ENCODE measurements at places on chromosomes 3 and 15.

DNA sequence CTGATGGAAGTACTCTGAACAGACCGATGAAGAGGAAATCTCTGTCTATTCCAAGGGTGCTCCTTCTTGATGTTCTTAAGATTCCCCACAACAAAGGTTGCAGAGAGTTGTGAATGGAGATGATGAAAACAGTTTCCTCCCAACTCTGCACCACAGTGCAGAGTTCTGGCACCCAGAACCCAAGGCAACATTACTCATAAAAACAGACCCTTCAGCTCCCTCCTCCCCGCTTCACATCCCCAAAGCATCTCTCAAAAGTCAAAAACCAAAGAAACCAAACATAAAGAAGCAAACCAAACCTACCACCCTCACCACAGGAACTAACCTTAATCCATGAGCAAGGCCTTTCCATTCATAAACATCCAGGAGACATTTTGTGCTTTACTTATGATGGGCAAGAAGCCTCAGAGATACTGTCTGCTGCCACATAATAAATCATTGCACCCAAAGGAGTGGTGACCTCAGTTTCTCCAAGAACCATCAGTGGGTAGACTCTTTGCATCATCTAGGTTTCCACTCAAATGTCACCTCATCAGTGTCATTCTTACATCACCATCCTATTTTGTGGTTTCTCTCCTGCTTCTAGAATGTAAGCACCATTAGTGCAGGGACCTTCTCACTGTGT, 13.2 kb downstream of the PCOLCE2 start:
- DNase-seq, result no peak

- no peak for DNase-seq
These were observed 110.4 kb downstream of the IL12A start for GRCh38 chr3:160098926-160099626.

- DNase-seq, result no peak
These were observed 45.5 kb downstream of the TFG start for GRCh38 chr3:100754563-100755334.

GRCh38 chr15:47963265-47963664, 157.5 kb upstream of the SLC24A5 start:
- no peak for DNase-seq

DNA sequence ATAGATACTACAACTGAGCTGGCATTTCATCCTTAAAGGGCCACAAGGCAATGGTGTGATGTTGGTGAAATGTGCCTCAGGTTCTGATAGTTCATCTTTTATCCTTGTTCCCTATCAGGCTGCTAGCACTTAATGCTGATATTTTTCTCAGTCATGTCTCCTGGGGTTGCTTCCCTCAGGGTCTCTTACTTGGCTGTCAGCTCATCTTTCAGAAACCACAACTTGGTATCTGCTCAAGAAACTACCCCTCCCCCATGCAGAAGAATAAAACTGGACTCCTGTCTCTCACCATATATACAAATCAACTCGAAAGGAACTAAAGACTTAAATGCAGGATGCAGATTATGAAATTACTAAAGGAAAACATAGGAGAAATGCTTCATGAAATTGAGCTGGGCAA, 308.1 kb downstream of the CHST2 start:
- DNase-seq, result no peak

DNA sequence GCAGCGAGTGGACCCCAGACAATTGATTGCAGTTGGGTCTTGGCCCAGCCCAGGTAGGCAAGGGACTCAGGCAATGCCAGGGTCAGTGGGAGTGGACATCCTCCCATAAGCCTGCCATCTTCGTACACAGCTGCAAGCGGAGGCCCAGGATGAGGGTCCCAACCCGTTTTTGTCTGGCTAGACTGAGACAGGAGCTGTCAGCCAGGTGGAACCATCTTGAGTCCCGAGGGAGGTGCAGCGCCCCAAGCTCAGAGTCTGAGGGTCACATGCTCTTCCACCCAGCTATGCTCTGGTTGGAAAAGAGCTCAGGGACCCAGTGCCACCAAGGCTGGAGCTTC, 22.6 kb upstream of the IP6K2 start:
- DNase-seq, result no peak

- DNase-seq, result no peak
These were observed 89.6 kb downstream of the TM4SF4 start for GRCh38 chr3:149564079-149564478.

- DNase-seq, result no peak
These were observed 12.1 kb downstream of the ZDHHC19 start for GRCh38 chr3:196198771-196199753.

DNA sequence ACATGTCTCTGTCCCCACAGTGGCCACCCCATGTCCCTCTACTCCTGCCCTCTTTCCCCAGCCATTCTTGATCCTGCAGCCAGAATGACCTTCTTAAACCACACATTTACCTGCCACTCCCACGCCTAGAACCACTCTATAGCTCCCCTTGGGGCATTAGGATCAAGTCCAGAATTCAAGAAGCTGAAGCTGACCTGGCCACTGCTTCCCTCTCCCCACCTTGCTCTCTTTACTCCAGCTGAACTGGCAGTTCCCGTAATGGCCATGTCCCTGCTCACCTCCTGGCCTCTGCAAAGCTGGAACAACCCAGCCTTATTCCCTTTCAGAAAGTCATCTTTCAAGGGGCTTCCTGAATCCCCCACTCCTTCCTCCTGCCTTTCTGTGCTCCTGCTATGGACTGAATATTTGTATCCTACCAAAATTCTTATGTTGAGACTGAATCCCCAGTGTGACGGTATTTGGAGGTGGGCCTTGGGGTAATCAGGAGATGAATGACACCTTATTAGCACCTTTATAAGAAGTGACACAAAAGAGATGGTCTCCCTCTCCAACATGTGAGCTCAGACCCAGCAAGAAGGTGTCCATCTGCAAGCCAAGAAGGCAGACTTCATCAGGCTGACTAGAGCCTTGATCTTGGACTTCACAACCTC, 3.8 kb downstream of the CSRNP1 start:
- no peak for DNase-seq

DNA sequence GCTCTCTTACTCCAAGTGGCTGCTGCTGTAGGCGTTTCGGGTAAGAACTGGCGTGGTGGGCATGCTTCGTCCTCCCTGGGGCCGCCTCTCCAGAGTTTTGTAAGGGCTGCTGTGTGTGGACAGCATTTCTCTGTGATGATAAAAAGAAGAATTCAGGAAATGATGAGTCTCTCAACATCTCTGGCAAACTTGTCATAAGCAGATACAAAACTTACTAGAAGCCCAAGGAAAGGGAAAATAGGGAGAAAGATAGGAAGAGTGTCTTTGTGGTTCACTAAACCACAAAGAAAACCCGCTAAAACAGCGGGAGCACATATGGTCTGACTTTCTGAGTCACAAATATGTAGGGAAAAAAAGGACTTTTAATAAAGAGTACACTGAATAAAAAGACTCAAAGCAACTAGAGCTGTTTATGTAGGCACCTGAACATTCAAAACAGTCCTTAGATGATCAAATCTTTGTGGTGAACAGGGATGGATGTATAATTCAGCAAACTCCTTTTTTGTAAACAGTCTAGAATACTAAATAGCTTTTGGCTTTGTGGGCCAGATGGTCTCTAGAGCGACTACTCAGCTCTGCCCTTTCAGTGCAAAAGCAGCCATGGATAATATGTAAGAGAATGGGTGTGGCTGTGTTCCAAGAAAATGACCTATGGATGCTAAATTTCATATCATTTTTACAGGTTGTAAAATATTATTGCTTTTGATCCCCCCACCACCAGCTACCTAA, 60.4 kb upstream of the LMOD3 start:
- DNase-seq, result no peak

- DNase-seq, result no peak
These were observed 1010.6 kb downstream of the ROBO2 start for GRCh38 chr3:78050276-78051065.

DNA sequence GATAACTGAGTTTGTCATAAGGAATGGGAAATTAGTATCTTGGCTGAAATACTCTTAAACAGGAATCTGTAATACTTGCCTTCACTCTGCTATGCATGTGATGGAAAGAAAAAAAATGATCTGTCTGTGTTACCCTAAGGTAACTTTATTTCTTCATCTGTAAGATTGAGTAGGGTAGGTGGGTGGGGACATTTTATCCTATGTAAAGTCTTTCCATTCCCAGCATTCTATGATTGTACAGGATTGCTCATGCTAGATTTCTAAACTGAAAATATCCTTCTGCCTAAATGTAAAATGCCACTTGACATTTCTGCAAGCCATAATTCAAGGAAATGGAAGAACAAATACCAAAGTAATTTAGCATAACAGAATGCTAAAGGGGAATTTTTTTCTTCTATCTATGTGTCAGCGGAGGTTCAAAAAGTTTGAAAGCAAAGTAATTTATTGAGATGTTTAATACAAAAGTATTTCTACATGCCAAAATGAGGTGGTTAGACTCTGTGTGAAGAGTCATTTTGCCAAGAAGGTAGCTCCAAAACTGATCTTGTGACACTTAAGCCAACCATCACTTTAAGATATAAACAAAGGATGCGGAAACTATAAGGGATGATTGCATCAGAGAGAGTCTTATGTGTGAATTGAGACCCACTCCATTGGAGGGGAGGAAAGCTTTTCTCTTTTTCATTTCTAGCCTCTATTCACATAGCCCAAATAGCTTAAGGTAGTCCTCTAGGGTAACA, 46.6 kb upstream of the SERPINI2 start:
- no peak for DNase-seq

DNA sequence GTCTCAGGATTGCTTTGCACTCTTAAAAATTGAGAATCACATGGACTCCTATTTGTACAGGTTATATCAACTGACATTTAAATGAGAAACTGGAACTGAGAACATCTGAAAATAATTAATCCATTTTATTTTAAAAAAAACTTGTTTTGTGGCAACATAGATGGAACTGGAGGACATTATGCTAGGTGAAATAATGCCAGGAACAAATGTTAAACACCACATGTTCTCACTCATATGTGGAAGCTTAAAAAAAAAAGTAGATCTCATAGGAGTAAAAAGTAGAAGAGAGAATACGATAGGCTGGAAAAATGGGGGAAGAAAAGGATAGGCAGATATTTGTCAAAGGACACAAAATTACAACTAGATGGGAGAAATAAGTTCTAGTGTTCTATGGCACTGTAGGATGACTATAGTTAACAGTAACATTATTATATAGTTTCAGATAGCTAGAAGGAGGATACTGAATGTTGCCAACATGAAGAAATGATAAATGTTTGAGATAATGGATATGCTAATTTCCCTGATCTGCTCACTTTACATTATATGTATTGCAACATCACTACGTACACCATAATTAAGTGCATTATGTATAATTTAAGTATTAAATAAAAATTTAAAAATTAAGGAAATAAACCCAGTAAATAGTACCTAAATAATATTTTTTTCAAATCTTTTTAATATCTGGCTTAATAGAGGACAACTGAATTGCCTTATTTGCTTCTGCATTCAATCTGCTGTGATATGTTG, 100.5 kb upstream of the TSPAN3 start:
- DNase-seq, result no peak

- DNase-seq, result no peak
These were observed 38.2 kb downstream of the VPS13C start for GRCh38 chr15:62021991-62022600.

GRCh38 chr3:177835917-177836316, 638.6 kb upstream of the TBL1XR1 start:
- no peak for DNase-seq

DNA sequence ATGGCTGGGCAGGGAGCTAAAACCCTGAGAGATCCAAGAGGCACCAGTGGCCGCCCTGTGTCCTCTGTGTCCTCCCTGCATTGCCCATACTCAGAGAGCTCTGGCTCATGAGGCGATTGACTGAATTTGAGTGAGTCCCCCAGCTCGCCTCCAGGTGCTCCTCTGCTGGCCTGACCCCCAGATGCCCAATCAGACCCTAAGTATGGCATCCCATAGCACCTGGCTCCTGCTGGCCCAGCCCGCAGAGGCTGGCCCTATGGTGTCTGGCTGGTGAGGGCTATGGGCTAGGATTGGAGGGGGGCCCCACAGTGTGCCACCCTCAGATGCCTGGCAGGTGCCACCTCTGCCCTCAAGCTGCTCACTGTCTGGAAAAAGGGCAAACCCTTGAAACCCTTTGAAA, 1.6 kb upstream of the TKT start:
- no peak for DNase-seq

DNA sequence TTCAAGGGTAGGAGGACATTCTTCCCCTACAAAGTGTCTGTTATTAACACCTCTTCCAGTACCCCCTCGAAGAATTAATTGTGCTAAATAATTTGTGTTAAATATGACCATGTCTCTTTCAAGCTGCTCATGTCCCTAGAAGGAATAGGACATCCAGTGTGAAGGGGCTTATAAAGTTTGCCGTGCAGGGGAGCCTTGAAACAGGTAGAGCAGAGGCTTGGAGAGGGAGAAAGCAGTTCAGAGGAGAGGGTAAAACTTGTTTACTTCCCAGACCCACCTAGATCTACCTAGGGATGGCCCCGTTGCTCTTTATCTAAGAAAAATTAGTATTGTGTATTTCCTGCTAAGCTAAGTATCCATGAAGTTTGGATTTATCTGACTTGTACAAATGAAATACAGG, 114.8 kb downstream of the CACNA2D3 start:
- no peak for DNase-seq

- no peak for DNase-seq
These were observed 1.4 kb downstream of the MGLL start for GRCh38 chr3:127820826-127821313.

- peak; percentile 22 for DNase-seq
These were observed 227.3 kb downstream of the ITPR1 start for GRCh38 chr3:4720316-4721075.

- DNase-seq, result no peak
These were observed 256.7 kb upstream of the TLE3 start for GRCh38 chr15:70354346-70354905.

DNA sequence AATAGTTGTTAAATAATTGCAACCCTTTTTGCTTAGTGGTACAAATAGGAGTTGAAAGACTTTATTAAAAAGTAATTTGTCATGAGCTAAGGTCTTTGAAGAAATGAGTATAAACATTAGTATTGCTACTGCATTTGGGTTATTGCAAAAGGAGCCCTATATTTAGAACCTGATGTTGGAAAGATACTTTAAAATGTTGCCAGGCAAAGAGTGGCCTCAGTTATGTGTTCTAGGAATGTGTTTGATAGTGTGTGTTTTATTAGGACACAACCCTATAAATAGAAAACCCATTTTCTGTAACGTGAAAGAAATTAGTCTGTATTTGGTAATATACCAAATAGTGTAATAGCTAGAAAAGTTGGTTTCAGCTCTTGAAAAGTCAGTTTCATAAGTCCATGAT, 10.7 kb downstream of the VPS8 start:
- DNase-seq, result no peak

DNA sequence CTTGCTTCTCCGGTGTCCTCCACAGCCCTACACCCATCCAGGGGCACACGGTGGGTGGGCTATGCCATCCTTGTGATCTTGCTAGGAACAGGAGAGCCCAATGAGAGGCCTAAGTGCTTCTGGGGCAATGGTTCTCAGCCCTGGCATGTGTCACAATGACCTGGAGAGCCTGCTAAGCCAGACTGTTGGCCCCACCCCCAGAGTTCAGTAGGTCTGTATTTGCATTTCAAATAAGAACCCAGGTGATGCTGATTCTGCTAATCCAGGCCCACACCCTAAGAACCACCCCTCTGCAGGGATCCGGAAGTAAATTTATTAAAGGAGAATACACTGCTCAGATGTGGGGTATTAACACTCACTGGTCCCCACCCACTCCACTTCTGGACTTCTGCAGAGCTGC, 57.9 kb downstream of the RORA start:
- no peak for DNase-seq

GRCh38 chr3:43175541-43175940, 69.7 kb upstream of the POMGNT2 start:
- no peak for DNase-seq

- DNase-seq, result no peak
These were observed 50.0 kb upstream of the CP start for GRCh38 chr3:149271669-149272068.

Measured in CD4-positive, alpha-beta T cell treated with Interleukin-17A for 4 hours (primary cell).